Glutamatergic neuron (in vitro differentiated cells): ENCODE measurements at places on chromosomes 3 and 15. TPM values are rescaled to one million over a fixed set of nuclear protein-coding genes. Genes with fewer than 3 reads are reported as not detected.

DNA sequence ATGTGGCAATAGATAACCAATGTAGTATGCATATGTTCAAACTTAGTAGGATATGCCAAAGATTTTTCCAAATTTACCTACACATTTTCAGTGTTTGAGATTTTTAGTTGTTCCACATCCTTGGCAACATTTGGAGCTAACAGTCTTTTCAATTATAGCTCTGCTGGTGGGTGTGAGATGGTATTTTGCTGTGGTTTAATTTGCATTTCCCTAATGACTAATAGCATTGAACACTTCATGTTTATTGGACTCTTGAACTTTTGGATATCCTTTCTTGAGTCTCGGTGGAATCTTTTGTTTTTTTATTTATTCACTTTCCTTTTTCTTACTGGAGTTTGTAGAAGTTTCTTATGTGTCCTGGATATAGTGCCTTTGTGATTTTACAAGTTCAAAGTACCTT lies 11.0 kb upstream of the ILDR1 start:
- H3K36me3 ChIP-seq: peaks cover 19% of the 10 kb centered on the region
- no peak overlapping the region for H3K27ac ChIP-seq
- H3K4me3 ChIP-seq: no peak overlapping the region
- H3K27me3 ChIP-seq: peaks cover 2% of the 10 kb centered on the region

GRCh38 chr3:127448161-127448561 lies 142.4 kb downstream of the TPRA1 start:
- H3K36me3 ChIP-seq: no peaks in the 10 kb centered on the region
- H3K27me3 ChIP-seq: peaks cover 13% of the 10 kb centered on the region
- H3K27ac ChIP-seq: no peak overlapping the region
- no peak overlapping the region for H3K4me3 ChIP-seq
- H3K4me1 ChIP-seq: peaks cover 18% of the 10 kb centered on the region

DNA sequence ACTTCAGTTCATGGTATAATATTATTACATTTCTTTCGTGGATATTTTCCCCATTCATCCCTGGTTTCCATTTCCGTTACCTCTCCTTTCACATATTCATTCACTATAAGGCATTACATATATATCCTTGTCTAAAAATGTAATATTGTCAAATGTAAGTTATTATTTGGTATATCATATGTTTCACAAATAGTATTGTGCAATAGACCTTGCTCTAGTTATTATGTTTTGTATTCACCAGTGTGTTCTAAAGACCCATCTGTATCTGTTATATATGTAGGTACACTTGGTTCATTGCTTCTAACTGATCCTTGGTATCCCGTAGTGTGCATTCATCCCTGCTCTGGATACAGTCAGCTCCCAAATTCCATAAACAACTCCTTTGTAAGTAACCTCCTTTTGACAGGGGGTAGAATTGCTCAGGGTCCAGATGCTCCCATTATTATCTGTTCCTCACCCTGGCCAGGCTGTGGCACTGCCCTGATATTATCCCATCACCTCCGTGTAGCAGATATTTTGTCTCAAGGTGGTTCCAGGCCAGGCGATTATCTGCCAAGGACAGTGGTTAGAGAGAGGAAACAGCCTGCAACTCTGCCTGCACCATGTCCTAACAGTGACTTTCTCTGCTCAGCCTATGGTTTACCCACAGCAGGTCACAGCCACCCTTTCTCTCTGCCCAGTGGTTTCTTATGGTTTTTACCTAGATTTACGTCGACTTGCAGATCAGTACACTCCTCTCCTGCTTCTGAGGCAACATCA lies 29.2 kb downstream of the PAQR9 start:
- H3K4me3 ChIP-seq: no peak overlapping the region
- H3K27me3 ChIP-seq: no peaks in the 10 kb centered on the region
- no peaks in the 10 kb centered on the region for H3K36me3 ChIP-seq
- H3K4me1 ChIP-seq: no peaks in the 10 kb centered on the region
- no peak for DNase-seq

DNA sequence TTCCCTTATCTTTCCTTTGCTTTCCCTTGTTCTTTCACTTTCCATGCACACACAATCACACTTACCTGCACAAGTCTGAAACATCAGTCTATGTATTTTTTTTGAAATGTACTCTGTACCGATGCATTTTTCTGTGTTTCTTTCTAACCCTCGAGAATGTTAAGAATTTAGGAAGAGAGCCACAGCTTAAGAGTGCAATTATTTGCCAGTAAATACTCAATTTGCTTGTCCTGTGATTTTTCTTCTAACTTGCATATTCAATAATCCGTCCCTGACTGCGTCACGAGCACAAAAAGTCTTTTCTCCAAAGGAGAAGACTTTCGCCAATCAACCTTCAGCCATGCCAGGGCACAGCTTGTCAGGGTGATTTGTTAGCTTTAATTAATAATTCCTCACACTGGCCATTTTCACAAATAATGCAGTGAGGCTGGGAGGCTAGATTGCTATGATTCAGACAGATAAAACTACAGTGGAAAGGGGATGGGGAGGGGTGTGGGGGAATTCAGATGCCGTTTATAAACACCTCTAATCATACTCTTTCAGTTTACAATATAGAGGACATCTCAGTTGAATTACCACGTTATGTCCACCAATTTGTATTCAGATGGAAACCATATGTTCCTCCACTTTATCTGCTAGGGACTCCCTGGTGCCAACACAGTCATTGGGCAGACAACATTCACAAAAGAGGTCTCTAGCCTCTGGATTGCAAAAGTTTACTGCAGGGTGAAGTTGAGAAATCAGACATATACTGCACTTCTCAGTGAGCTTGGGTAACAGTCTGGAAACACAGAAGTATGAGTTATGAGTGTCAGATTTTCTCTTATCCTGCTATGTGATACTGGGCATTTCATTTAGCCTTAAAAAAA lies 388.0 kb downstream of the ZBTB20 start:
- DNase-seq: no peak
- no peak overlapping the region for H3K27ac ChIP-seq
- no peaks in the 10 kb centered on the region for H3K36me3 ChIP-seq
- no peak overlapping the region for H3K4me3 ChIP-seq
- no peaks in the 10 kb centered on the region for H3K27me3 ChIP-seq

DNA sequence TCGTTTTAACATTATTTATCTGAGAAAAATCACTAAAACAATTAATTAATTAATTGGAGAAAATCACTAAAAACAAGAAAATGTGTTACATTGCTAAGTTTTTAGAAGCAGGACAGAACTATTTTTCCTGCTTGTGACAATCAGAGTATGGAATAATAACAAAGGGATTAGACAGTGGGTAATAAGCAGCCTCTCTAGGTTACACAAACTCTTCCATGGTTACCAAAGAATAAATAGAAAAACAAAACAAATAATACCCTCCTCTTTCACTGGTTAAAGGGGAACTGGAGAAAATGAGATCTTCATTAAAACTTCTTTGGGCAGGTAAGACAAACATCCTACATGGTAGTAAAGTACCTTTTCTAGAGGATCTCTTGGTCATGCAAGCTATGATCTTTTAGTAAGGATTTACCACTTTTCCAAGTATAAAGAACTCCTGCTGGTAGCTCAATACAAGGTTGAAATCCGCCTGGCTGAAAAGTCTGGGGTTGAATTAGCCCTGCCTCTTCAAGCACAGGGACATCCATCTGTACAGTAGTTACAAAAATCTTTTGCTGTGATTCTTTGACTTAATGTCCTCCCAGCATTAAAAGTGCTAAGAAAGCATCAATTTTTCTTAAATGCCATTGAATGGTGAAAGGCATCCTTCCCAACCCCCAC lies 2.5 kb upstream of the PLCH1 start:
- no peaks in the 10 kb centered on the region for H3K36me3 ChIP-seq
- no peaks in the 10 kb centered on the region for H3K27me3 ChIP-seq

DNA sequence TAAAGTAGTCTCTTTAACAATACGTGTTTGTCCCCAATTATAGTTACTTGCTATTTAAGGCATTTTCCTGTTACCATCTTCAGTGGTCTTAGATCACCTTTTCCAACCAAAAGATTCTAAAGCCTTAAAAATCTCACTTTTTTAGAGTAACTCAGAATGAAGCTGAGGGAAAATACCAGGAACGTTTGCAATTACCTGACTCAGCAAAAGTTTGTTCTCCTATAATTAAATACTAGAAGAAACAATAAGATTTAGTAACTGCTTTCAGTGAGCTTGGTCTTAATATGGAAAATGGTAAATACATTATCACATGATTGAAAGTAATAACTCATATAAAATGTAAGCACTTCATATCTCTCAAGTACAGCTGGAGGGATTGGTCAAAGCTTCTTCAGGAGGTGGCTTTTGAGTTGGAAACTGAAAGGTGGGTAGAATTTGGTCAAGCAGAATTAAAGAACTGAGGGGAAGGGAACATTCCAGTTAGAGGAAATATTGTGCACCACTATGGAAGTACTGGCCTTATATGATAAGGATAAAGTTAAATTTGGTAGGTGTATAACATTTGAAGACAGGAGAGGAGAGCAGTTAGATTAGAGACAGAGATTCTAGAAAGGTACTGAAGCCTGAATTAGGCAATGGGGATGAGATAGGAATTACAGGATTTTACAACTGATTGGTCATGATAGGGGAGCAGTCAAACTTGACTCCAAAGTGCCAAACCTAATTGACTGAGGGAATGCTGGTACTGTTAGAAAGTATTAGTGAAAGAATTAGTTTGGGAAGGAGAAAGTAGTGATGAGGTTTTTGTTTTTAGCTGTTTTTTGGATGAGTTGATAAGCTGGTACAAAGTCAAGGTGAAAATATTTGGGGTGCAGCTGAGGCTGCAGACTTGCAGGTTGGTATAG lies 21.9 kb downstream of the TSC22D2 start:
- no peaks in the 10 kb centered on the region for H3K36me3 ChIP-seq
- no peak for DNase-seq
- H3K4me1 ChIP-seq: peaks cover 32% of the 10 kb centered on the region
- H3K27me3 ChIP-seq: no peaks in the 10 kb centered on the region
- no peak overlapping the region for H3K4me3 ChIP-seq

GRCh38 chr15:76837474-76837873 lies 67.7 kb downstream of the SCAPER start:
- no peak overlapping the region for H3K4me3 ChIP-seq
- peaks cover 2% of the 10 kb centered on the region for H3K27me3 ChIP-seq
- H3K27ac ChIP-seq: no peak overlapping the region
- peaks cover 11% of the 10 kb centered on the region for H3K36me3 ChIP-seq
- H3K4me1 ChIP-seq: no peaks in the 10 kb centered on the region

DNA sequence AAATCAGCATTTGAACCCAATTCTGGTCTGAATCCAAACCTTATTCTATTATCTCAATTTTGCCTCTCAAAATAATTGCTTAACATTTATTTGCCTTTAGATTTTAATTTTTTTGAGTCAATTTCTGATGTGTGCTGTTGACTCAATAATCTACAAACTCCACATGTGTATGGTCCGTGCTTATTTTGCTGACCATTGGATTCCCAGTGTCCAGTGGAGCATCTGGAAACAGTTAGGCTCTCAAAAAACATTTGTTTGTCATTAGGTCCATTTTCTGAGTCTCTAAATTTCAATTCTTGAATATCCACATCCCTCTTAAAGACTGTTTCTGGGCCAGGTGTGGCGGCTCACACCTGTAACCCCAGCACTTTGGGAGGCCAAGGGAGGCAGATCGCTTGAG lies 19.2 kb upstream of the MYZAP start:
- no peaks in the 10 kb centered on the region for H3K4me1 ChIP-seq
- DNase-seq: no peak

DNA sequence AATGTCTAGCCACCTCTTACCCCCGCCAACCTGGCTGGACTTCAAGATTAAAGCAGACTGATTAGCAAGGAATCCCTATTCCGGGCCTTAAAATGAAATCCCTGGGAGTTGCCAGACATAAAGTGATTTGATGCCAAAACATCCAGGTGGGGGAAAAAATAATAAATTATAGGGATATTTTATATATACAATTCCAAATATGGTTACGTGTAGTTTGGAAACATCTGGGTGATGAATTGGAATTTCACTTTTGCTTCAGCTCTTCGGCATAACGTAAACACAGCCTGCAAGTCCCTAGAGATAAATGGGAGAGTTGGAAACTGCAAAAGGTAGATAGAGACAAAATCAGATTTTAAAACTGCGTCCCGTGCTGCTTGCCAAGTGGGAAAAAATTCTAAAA lies 545.5 kb upstream of the MDFIC2 start:
- no peak for DNase-seq
- H3K36me3 ChIP-seq: no peaks in the 10 kb centered on the region
- no peak overlapping the region for H3K27ac ChIP-seq
- peaks cover 5% of the 10 kb centered on the region for H3K4me1 ChIP-seq
- H3K4me3 ChIP-seq: no peak overlapping the region

DNA sequence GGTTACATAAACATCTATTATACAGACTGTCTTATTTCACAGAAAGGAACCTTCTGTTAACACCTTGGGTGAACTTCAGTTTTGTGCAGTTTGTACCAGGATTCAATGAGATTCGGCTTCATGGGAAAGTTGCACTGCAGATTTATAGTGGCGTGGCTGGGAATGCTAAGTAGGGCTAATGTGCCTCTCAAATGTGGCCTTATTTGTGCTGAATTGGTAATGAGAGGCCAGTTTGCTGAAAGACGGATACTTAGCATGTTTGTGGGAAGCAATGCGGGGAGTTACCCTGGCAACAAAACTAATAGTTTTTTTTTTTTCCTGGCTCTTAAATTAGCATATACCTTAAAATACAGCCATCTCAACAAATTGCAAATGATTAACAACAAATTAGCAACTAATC lies 28.6 kb upstream of the CEMIP start:
- no peaks in the 10 kb centered on the region for H3K4me1 ChIP-seq
- no peak overlapping the region for H3K27ac ChIP-seq
- no peak overlapping the region for H3K4me3 ChIP-seq
- no peak for DNase-seq

- H3K36me3 ChIP-seq: no peaks in the 10 kb centered on the region
- no peaks in the 10 kb centered on the region for H3K27me3 ChIP-seq
- DNase-seq: no peak
- H3K4me1 ChIP-seq: no peaks in the 10 kb centered on the region
- no peak overlapping the region for H3K4me3 ChIP-seq
Observed at GRCh38 chr15:34470091-34470490, 32.5 kb upstream of the GOLGA8A start.

DNA sequence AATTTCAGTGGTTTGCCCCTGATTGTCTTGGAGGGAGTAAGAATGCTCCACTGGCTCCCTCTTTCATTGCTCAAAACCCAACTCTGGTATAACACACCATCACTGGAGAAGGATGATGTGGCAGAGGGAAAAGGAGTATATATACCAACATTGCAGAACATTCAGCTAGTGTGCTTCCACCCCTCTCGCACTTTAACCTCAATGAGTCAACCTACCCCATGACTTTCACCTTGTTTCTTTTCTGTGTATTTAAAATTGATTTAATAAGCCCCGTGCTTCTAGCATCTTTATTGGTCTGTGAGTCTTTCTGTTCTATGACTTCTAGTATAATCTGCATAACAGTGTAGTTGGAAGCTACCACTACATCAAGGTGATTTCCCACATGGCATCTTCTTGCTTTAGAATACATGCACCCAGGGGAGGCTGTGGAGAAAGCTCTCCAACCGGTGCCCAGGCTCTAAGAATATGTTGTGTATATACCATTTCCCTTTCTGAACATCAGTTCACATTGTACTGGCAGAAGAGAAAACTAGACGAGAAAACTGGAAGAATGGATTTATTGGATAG lies 595.1 kb upstream of the TGFBR2 start:
- H3K36me3 ChIP-seq: no peaks in the 10 kb centered on the region
- H3K27me3 ChIP-seq: no peaks in the 10 kb centered on the region
- H3K4me1 ChIP-seq: no peaks in the 10 kb centered on the region
- no peak overlapping the region for H3K4me3 ChIP-seq
- H3K27ac ChIP-seq: no peak overlapping the region

MASP1 gene
- 1.7 TPM for total RNA-seq

PAQR9 gene
- 2.5 TPM for total RNA-seq

UCN2 gene
- total RNA-seq: 4.3 TPM

SYNM gene
- 4.8 TPM for total RNA-seq

CX3CR1 gene
- total RNA-seq: not detected

IL1RAP gene
- 0.37 TPM for total RNA-seq
